ENCODE measurements at places on chromosomes 5 and 9.

DNA sequence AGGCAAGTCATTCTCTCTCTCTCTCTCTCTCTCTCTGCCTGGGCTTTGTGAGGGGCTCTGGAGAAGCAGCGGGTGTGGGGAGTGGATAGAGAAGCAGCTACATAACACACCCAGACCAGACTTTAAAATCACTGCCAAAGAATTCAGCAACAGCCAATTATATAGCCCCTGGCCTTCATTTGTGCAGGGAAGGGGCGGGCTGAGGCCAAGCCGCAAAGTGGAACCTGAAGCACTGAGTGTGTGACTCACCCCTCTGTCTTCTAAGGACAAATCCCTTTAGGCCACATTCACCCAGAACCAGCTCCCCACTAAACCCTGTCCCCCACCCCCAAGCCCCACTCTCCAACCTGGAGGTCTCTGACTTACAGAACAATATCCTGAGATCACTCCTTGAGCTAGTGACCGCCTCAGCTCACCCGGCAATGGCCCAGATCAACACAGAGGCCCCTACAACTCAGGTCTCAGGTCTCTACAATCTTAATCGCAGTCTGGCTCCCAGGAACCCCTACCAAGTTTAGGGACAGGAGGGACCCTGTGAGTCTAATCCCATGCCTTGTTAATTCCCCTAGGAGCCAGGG lies 6.0 kb downstream of the B4GALT1 start:
- no peak for DNase-seq

GRCh38 chr5:83553000-83553486 lies 81.5 kb downstream of the VCAN start:
- peak; percentile 5 for DNase-seq

DNA sequence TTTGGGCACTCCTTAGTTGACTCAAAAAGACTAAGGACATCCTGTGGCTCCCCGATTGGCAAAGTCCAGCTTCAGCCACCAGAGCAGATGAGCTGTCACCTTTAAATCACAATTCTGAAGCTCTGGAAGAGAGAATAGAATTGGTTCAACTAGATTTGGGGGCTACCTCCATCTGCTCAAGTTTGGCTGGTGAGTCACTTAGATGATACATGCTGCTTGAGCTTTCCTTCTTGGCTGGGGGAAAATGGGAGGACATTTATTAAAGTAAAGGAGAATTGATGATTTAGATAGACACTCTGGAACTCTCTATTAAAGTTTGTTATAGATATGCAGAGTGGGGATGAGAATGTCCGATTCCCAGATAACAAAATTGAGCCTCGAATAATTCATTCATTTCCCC lies 30.0 kb upstream of the GRIA1 start:
- DNase-seq: no peak

DNA sequence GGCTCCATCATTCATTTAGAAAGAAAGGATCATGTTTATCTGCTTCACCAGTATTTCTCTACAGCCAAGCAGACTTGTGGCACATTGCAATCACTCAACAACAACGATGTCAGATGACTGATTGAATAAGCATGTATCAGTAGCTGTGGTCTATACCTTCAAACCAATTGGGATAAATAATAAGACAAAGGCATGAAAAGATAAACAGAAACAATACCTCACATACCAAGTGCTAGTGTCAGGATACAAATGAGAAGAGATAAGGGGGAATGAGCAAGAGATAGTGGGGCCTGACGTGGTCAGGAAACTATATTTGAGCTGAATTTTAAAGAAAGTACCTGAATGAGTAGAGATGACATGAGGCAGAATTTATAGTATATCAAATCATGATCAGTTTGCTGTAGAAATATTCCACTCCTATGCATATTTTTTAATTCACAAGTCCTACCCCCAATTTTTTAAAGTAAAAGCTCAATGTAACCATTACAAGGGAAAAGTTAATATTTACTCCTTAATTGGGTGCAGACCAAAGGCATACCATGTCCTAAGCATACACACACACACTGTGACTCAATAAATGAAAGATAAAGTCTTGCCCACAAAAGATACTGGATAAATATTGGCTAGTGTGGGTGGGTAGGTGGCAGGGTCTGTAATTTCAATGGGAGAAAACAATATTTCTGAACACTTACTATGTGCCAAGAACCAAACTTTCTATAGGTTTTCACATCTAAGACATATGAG lies 284.5 kb downstream of the SPOCK1 start:
- no peak for DNase-seq

DNA sequence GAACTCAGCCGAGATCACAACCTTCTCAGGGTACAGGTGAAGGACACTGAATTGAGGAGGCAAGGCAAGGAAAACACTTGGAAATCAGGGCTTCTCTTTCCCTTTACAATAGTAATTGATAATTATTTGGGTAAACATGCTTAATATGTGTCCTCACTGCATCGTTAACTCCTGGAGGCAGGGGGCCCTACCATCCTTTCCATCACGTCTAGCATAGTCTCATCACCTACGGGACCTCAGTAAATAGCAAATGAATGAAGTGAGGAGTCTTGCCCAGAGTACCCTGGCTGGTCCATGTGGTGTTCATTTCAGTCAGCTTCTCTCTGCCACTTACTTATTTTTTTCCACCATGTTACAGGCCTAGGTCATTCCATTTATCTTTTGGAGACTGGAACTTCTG lies 2.3 kb downstream of the F2RL1 start:
- DNase-seq: no peak

DNA sequence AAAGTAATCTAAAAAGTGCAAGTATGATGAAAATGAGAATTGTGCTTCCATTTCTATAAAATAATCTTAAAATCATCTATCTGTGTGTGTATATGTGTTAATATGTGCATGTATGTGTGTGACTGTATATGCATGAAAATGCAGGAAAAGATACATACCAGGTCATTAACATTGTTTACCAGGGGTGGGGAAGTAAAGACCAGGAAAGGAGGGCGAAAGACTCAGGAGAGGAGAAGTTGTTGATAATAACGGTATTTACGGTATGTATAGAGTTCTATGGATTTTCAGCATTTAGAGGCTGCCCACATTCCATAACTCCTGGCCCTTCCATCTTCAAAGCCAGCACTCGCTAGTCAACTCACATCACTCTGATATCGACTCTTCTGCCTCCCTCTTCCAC lies 111.0 kb upstream of the SPDL1 start:
- no peak for DNase-seq

DNA sequence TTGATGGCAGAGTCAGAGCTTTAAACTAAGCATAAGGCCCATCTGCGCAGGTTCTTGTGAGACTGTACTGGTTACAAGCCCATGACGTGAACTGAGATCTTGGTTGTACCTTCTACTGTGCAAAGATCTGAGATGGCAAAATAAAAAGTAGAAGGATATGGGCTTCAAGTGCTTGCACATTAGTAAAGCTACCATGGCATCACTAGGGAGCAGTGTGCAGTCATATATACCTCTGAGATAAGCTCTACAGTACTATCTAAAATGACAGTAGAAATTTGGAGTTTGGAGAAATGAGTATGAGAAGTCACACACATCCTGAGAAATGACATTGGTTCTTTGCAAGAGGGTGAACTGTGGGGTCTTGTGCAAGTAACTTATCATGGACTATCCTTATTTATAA lies 408.2 kb upstream of the PRR16 start:
- DNase-seq: no peak

GRCh38 chr9:136543830-136544547 lies 1.9 kb downstream of the NOTCH1 start:
- no peak for DNase-seq

DNA sequence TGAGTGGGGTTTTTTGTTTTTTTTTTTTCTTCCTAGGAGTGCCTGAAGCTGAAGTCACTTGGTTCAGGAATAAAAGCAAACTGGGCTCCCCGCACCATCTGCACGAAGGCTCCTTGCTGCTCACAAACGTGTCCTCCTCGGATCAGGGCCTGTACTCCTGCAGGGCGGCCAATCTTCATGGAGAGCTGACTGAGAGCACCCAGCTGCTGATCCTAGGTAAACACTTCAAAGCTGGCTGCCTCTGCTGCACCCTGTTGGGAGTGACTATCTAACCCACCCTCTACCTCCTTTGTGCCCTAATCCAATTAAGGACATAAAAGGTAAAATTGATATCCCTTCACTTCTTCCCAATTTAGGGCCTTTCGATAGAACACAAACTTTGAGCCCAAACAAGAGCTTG lies 206.8 kb downstream of the SAXO1 start:
- no peak for DNase-seq

GRCh38 chr5:145660897-145661640 lies 174.1 kb downstream of the PRELID2 start:
- DNase-seq: peak; percentile 96

- peak; percentile 30 for DNase-seq
These were observed 26.5 kb downstream of the ANKRD33B start for GRCh38 chr5:10590226-10590999.

GRCh38 chr9:131260751-131261452 lies 15.4 kb downstream of the FAM78A start:
- no peak for DNase-seq

GRCh38 chr9:38309324-38310195 lies 82.9 kb upstream of the ALDH1B1 start:
- DNase-seq: peak; percentile 85

GRCh38 chr9:137050570-137050969 lies 3.3 kb downstream of the ENTPD2 start:
- DNase-seq: no peak

GRCh38 chr9:92648474-92648971 lies 21.4 kb downstream of the IPPK start:
- DNase-seq: no peak

GRCh38 chr5:144583541-144584449 lies 413.1 kb downstream of the KCTD16 start:
- no peak for DNase-seq

DNA sequence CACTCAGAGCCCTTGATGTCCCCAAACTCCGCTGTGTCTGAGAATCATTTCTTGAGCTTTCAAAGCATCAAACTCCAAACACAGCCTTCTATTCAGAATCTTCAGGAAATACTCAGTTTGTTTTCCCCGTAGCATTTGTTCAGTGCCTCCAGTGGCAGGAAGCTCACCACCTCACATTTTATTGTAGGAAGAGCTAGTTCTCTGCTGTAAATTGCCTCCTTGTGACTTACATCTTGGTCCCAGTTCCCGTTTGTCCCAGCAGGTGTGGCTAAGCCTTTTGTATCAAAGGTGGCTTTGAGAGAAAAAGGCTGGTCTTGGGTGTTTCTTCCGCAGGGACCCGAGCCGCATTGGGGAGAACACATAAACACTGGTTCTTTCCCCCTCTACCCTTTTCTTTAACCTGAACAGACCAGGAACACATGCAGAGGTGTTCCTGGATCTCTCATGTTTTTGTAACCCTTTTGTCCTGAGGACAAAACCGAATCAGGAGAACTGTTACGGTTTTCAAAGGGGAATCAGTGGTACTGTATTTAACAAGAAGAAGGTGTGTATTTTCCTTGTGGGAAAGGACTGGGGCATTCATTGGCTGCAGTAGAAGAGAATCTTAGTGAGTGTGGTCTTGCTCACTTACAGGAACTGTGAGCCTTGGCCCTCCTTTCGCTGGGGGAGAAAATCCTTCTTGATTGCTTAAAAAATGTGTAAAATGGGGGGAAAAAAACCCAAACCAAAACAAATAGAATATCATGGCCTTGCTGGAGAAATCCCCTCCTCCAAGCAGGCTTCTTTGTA lies 1.9 kb downstream of the OSMR start:
- DNase-seq: no peak
